Urinary bladder (tissue), 4 donors: ENCODE measurements at places on chromosomes 5 and 9. TPM values are rescaled to one million over a fixed set of nuclear protein-coding genes. Genes with fewer than 3 reads are reported as not detected.

- DNase-seq = no peak
Observed at GRCh38 chr9:77832639-77833038, 184.5 kb upstream of the GNA14 start.

DNA sequence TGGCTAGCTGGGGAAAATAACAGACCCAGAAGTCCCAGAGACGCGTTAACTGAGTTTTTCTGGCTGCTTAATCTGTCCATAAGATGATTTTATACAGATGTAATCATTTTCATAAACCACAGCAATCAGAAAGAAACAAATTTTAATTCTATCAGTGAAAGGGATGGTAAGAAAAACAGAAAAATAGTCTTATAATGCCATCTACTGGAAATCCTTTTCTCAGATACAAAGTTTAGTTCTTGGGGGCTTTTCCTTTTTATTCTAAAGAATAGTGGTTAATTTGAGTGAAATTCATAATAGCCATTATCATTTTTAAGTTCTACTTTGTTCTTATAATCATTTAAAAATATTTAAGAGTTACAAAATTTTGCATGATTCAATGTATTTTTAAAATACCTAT, 44.4 kb downstream of the DROSHA start:
- no peak for DNase-seq

- DNase-seq = no peak
Observed at GRCh38 chr5:172028167-172028566, 21.7 kb upstream of the FBXW11 start.

GRCh38 chr5:105816961-105817360, 1853.8 kb downstream of the EFNA5 start:
- DNase-seq = no peak

The FOXI1 gene
- polyA plus RNA-seq = not detected

The DIPK1B gene
- 18.9 TPM for polyA plus RNA-seq

The WNT8A gene
- polyA plus RNA-seq = not detected
